ENCODE measurements at places on chromosomes 3 and 15.

DNA sequence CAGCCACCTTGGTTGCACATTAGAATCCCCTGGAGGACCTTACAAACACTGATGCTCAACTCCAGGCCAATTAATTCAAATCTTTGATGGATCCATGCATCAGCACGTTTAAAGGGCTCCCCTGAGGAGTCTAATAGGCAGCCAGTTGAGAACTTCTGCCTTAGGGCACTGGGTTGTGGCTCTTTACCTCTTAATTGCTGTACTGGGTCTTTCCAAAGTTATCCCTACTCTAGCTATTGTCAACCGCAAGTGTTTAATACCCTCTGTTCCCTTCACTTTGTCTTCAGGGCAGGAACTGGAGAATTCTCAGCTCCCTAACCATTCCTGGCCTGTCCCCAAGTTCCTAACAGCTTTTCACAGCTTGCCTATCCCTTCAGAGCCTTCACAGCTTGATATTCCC lies 15.0 kb upstream of the FAM174B start:
- no peak for DNase-seq

GRCh38 chr3:152087153-152087552 lies 181.6 kb upstream of the MBNL1 start:
- no peak for DNase-seq

GRCh38 chr3:115960799-115961198 lies 337.5 kb downstream of the GAP43 start:
- no peak for DNase-seq

DNA sequence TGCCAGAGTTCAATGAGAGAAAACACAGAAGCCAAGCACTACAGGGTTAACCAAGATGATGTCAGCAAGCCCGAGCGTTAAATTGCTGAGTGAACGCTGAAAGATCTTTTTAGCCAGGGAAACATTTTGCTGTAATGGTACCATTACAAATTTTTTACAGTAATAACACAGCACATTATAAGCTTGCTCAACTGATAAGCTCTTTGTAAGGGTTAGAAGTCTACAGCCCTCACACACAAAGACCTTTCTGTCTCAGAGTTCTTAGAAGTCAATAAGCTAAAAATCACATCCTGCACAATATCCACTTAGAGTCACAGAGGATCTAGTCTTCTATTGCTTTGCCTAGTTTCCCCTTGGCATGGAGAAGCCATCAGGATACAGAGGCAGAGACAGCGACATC lies 29.9 kb downstream of the CHSY1 start:
- DNase-seq = no peak

DNA sequence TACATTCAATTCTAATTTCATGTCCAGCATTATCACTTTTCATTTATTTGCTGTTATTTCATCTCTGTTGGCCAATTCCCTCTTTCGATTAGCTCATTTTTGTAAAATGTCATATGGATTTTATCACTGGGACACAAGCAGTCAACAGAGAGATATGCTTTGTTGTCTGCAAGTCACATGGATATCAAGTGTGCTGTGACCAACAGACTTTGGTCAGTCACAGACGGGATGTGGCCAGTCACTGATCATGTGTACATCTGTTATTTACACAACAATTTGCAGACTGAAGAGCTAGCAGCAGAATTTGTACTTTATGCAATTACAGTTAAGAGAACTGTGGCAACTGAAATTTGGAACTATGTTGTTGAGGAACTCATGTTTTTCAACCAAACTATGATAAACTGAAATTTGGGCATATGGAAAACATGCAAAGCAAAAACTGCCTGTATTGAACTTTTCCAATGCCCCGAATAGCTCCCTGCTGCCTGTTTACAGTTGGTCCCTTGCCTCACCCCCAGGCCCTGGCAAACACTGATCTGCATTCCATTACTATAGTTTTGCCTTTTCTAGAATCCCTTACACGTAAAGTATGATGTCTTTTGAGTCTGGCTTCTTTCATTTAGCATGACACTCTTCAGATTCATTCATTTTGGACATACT lies 104.4 kb downstream of the RPL22L1 start:
- no peak for DNase-seq

GRCh38 chr3:122640437-122640999 lies 40.1 kb upstream of the PARP14 start:
- no peak for DNase-seq

- DNase-seq = no peak
These were observed 90.1 kb downstream of the B3GALNT1 start for GRCh38 chr3:161014843-161015749.

- DNase-seq = no peak
These were observed 28.1 kb upstream of the INSYN1 start for GRCh38 chr15:73781038-73781925.

Data from posterior cingulate gyrus (tissue), 11 donors.